ENCODE measurements at places on chromosomes 2 and 18.

DNA sequence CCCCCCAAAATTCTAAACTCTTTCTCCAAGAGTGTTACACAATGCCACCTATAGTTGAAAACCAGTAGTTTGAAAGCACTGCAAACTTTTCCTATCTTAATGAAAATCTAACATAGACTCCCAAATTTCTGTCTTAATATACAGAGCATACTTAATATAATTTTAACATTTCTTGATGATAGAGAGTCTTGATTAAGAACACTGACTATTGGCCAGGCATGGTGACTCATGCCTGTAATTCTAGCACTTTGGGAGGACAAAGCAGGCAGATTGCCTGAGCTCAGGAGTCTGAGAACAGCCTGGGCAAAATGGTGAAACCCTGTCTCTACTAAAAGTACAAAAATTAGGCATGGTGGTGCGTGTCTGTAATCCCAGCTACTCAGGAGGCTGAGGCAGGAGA is 34.2 kb downstream of the ASXL2 start:
- DNase-seq, result no peak

DNA sequence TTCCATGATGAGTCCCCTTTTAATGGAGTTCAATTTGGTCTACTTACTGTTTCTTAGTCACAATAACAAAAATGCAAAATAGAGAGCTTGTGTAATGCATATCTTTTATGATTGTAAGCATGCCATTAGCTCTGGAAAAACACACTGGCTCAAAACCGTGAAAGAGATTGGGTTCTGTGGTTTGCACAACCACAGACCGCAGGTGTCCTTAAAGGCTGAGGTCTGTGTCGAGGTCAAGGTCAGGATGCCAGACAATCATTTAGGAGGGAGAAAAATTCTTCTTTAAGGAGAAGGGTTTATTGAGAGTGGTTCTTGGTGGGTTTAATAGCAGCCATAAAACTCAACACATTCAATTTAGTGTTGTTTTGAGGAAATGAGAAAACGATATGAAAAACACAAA is 487.2 kb downstream of the GALR1 start:
- no peak for DNase-seq

GRCh38 chr18:79533146-79533545 is 137.4 kb downstream of the NFATC1 start:
- no peak for DNase-seq

GRCh38 chr2:15969214-15969613 is 28.9 kb downstream of the MYCN start:
- no peak for DNase-seq

GRCh38 chr2:71778514-71778913 is 325.2 kb downstream of the DYSF start:
- DNase-seq, result no peak

GRCh38 chr2:176812246-176812775 is 400.3 kb upstream of the HNRNPA3 start:
- DNase-seq, result no peak

- no peak for DNase-seq
Measured at GRCh38 chr2:147490401-147491261, 354.2 kb upstream of the ACVR2A start.

Data from NCI-H2171 (cell line).